ENCODE measurements at places on chromosomes 13 and 19. TPM values are rescaled to one million over a fixed set of nuclear protein-coding genes. Genes with fewer than 3 reads are reported as not detected.

VSTM2B gene
- not detected for polyA plus RNA-seq

ELSPBP1 gene
- not detected for polyA plus RNA-seq

GPR183 gene
- 1.5 TPM for polyA plus RNA-seq

UGGT2 gene
- 25.3 TPM for polyA plus RNA-seq

GRCh38 chr19:47022541-47023447 lies 3.2 kb downstream of the NPAS1 start:
- DNase-seq, result no peak

- no peak for DNase-seq
Measured at GRCh38 chr13:32214071-32214470, 101.1 kb downstream of the ZAR1L start.

Data from muscle of arm (tissue), 14 donors.